ENCODE measurements at places on chromosomes 7 and 10.

GRCh38 chr10:91378061-91378460, 32.1 kb upstream of the HECTD2 start:
- no peak for DNase-seq

DNA sequence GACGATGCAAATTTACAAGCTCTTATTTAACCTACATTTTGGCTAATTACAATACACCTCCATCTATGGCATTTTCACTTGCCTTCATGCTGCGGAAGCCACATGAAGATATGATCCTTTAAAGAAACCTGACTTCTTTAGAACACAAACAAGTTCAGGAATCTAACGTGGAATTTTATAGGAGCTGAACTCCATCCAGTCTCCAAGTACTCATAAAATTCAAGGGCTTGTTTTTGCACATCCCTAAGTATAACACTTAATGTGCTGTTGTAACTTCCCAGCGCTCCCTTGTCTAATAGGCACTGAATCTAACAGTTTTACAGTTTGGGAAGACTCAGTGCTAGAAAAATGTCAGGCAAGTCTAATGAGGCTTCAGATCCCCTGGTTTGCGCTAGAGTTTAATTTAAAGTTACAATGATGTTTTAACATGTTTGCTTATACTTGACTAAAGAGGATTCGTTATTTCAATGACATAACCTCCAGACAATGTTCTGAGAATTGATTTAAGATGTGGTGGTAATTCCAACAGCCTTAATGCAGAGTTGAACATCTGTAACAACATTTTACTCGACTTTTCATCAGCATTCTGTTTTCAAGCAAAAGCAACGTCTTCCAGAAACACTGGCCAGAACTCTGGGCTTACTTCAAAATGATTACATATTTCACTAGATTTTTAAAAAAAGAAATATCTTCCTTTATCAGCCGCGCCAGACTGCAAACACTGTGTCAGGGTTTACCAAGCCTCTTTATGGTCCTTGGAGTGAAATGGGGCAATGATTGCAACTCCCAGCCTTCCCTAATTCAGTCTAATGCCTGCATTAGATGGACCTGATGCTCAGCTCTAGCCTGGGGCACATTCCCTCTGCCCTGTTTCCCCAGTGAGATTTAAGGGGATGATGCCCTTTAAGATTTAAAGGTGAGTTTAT, 664.3 kb downstream of the KCNMA1 start:
- no peak for DNase-seq

GRCh38 chr10:29239569-29240472, 49.0 kb upstream of the LYZL1 start:
- DNase-seq = no peak

DNA sequence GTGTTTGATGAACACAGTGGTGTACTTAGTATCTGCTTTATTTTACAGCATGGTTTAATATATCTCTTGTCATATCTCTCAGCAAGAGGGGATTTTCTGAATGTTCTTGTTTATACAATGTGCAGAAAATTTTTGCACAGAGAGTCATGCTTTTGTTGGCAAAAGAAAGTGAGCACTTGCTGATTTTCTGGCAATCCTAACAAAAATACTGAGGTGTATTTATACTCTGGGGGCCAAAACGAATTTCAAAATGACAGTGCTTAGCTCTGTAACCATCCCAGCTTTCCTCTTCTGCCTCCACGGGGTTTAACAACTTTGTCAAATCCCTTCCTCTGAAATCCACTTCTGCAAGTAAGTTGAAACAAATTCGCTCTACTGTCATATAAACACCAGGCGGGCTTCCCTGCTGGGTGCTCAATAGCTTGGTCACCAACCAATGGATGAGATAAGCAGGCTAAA, 169.2 kb downstream of the NOC3L start:
- DNase-seq = no peak
